Astrocyte of the cerebellum (primary cell): ENCODE measurements at places on chromosomes 5 and 9.

DNA sequence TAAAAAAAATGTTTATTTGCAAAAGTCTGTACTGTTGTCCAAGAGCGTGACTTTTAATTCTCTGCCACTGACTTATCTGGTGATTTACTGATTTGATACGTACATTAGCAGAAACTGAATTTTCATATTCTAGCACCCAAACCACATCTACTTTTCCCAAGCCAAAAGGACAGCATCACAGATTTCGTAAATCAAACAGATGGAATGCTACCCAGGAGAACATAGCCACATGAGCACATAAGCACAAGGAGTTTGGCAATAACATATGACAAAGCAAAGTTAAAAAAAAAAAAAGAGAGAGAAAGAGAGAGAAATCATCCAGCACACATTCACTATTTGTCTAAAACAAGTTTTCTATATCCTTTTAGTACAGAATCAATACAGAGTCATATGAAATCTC, 83.7 kb downstream of the HINT1 start:
- no peak for DNase-seq

DNA sequence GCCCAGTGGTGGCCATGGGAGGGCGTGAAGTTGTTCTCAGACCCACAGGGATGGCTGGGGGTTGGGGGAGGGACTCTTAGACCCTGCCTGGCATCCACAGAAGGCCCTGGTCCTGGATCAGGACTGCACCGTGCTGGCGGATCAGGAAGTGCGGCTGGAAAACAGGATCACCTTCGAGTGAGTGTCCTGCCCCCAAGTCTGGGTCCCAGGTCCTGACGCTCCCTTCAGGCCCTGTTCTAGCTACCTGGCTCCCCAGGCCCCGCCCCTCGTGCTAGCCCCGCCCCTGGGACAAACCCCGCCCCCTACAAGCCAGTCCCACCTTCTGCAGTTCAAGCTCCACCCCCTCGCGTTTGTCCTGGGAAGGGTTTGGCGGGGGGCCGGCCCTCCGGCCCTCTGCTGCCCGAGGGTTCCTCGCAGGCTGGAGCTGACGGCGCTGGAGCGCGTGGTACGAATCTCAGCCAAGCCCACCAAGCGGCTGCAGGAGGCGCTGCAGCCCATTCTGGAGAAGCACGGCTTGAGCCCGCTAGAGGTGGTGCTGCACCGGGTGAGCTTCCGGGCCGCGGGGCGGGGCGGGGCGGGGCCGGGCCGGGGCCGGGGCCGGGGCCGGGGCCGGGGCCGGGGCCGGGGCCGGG, 12.9 kb downstream of the RGS14 start:
- DNase-seq = peak; percentile 55

DNA sequence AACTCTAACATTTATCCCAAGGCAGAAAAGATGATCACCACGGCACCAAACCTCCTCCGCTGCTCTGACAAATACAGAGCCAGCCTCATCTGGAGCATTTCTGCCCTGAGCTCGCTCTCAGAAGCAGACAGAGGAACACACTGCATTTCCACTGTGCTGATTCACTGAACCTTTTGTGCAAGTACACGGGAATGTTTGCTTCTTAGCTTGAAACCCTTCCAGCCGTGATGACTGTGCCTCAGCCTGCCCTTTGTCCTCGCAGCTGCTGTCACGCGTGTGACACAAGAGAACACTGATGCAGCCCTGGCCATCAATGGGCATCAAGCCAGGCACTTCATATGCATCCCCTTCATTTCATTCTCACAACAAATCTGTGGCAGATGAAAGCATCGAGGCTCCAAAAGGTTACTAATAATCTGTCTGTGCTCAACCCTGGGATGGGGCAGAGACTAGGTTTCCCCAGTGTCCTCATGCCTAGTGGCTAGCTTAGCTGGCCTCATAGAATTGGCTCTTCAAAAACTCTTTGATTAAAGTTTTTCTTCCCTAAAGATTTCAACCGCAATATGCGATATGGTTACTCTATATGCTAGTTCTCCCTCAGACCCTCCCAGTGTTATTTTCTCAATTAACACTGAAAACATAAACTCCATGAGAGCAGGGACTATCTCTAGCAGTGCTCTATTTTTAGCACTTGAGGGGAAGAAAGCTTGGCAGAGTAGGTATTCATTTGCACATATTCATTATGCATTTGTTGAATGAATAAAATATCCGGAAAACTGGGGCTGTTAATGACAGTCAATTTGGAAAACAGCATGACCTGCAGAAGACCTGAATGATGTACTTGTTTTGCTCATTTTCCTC, 7.3 kb downstream of the CDC14B start:
- peak; percentile 37 for DNase-seq

GRCh38 chr5:116084287-116084691, 536 bp upstream of the COMMD10 start:
- DNase-seq = no peak

GRCh38 chr5:151738125-151738848, 20.1 kb downstream of the ATOX1 start:
- DNase-seq = no peak
